ENCODE measurements at places on chromosomes 12 and 14.

DNA sequence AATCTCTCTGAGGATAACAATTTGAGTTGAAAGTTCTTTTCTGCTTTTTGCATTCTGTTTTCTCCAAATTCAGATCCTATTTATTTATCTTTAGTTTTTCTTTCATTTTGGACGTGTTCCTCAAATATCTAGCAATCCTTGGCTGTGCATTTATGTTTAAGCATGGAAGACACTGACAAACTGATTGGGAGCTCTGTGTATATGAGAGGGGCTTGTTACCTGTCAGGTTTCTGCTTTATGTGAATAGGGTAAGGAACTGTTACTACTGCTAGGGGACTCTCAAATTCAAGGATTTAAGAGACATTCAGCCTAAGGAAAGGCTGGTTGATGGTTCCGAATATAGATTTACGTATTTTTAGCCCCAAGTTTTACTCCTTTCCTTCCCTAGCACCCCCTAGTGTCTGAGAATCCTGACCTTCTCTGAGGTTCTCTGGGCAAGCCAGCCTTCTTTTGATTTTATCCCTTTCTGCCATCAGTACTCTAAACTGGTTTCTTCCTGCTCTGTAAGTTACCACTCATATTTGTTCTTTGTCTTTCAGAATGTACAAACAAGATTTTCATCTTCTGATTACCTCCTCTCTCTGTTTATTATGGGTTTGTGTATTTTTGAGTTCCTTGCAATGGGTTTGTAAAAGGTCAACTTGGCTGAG lies 30.5 kb downstream of the YLPM1 start:
- peak; percentile 34 for DNase-seq

GRCh38 chr12:124861492-124861891 lies 2.2 kb downstream of the SCARB1 start:
- peak; percentile 55 for DNase-seq

- DNase-seq, result no peak
Measured at GRCh38 chr12:117188961-117189724, 1.1 kb downstream of the FBXO21 start.

GRCh38 chr12:89899651-89900050 lies 191.0 kb upstream of the ATP2B1 start:
- DNase-seq, result peak; percentile 15

DNA sequence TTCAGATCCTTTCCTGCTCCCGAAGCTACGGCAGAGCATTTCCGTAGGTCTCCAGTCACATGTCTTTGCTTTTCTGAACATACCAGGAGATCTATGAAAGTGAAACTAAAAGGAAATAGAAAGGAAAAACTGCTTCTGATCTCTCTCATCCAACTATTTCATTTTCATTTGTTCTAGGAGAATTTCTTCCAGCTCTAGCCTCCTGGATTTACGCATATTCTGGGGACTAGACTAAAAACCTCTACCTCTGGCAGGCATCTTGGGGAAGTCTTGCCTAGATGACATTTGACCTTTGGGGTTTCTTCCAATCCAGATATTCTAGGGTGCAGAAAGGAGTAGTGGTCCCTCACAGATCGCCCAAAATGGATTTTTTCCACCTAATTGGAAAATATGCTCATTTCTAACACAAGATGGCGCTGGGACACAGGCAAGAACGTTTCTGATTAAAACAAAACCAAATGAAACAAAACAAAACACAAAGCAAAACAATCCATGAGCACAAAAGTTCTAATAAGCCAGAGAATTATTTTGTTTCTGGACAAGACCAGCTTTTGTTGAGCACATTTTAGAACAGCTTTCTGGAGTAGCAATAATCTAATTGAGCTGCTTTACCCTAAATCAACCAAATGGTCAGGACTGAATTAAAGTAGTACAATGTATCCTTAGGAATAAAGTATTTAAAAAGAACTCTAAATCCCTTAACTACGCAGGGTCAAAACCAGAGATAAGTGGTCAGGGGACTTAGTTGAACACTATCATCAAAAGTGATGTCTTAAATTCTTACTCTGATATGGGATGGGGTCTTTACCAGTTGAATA lies 12.3 kb upstream of the PARP11 start:
- DNase-seq, result peak; percentile 20

GRCh38 chr12:103998976-103999375 lies 33.3 kb downstream of the TDG start:
- DNase-seq, result no peak

DNA sequence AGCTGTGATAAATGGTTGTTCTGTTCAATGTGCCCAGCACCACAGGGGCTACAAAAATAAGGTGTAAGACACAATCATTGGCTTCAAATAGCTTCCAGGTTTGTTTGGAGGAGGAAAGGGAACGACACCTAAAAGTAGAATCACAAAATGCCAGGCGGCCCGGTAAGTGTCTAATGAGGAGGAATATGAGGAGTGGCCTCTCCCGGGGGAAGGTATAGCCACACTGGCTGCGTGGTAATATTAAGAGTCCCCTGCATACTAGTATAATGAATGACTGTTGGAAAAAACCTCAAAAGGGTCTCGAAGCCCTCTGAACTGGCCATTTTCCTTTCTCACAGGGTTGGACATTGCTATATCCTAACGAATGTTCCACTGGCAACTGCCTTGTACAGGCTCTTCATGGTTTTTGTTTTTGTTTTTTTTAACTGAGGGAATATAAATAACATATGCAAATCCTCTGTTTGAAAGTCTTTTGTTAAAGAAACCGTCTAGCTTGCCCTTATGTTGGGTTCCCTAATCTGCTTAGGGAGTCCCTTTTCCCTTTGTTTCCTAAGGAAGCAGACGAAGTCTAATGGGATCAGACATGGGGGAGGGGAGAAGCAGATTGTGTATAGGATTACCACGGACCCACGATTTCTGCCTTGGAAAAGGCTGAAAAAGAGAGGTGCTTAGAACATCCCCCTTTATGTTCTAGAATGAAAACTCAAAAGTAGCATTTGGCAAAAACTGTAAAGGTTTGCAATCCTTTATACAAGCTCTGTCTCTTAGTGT lies 4.2 kb downstream of the CCDC60 start:
- DNase-seq, result peak; percentile 54

DNA sequence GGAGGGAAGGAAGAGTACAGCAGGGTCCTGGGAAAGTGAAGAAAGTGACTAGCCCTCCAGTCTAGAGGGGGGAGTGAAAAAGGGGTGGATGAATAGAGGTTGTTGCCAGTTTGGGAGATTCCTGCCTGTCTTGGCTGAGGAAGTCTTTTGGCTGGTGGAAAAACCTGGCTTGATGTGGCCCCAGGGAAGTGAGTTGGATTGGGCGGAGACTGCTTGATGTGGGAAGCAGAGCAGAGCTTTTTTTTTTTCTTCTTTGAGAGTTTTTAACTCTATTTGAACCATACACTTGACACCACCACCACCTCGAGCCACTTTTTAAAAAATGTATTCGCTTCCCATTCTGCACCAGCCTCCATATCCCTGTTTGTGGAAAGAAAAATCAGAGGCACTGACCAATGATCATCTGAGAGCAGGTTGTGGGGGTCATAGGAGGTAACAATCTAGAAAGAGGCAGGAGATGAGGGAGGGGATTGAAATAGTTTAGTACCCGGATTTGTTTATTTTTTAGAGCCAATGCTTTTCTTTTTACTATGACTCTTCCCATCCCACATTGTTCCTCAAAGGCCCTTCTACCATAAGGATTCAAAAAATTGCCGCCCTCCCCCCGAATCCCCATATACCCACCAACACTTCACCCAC lies 690 bp upstream of the DTX3 start:
- DNase-seq, result peak; percentile 63

DNA sequence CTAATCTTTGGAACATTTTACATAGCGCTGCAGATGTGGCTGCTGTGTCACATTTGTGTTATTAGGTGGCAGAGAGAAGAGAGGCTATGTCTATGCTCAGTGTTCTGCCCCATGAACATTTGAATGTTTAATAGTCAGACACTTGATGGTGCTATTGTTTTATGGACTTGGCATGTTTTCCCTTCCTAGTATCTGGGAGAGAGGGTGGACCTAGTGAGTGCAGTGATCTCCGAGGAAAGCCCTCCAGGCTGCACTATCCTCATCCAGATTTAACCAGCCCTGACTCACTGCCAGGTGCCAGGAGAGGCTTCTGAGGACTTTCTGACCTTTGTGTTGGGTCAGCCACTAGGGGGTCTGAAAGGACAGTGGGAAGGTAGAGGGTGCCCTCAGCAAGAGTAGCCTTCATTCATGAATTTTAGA lies 24.3 kb downstream of the ZFC3H1 start:
- DNase-seq, result peak; percentile 14
